ENCODE measurements at places on chromosomes 4 and X.

DNA sequence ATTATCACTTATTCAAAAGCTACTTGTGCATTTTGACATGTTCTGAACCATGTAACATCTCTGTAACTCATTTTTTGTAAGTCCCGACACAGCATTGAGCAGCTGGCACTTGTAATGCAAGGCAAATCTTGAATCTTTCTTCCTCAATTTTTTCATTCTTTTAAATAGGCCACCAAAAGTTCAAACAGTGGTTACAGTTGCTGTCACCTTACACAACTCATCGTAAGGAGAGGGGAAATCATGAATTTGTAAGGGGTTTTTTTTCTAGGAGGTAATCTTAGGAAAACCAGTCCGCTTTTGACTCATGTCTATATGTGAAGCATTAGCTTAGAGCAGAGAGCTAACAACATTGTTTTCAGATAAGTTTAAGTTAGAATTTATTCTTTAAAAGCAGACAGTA is 124.5 kb downstream of the PDLIM5 start:
- DNase-seq = no peak

GRCh38 chr4:70914631-70915030 is 12.5 kb downstream of the MOB1B start:
- DNase-seq = no peak

DNA sequence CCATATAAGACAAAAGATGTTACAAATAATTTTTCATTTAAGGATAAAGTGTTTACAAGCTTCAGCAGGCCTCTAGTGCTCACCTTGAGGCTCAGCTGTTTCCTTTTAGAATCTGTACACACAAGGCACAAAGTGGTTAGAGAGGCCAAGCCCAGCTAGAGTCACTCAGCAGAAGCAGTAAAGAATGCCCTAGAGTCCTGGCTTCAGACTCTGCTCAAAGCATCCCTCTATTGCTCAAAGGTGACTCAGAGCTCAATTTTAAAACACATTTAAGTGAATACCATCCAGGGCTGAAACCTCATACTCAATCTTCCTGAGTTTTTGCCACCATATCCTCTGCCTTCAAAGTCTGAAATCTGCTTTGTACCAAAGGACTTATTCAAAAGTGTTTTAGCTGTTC is 22.6 kb upstream of the PHF8 start:
- DNase-seq = no peak

DNA sequence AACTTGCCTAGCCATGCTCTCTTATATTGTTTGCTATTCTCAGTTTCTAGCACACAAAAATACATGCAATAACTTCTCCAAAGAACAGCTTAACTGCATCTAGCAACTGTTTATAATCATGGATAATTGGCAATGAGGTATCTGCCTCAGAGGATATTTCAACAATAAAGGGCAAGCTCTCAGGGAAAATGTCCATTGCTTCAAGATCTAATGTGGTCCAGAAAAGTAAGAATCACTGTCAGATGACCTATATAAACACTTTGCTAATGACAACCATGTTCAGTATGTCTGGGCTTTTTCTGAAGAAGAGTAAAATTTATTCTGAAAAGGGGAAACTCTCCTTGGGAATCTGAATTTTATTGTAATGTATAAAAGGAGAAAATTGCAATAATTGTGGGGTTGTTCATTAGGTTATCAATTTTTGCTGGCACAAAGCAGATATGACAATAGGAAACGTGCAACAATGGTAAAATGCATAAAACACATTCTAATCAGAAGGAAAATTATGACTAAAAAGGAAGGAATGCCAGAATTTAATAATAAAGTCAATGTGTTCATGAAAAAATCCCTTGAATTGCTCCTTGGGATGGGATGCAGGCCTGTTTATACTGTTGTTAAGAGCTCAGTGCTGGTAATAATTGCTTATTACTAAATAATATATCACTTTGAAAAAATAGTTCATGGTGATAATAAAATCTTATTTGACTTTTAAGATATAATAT is 90.3 kb downstream of the ANTXR2 start:
- no peak for DNase-seq

- DNase-seq = no peak
Measured at GRCh38 chr4:39320381-39321115, 45.6 kb downstream of the RFC1 start.

DNA sequence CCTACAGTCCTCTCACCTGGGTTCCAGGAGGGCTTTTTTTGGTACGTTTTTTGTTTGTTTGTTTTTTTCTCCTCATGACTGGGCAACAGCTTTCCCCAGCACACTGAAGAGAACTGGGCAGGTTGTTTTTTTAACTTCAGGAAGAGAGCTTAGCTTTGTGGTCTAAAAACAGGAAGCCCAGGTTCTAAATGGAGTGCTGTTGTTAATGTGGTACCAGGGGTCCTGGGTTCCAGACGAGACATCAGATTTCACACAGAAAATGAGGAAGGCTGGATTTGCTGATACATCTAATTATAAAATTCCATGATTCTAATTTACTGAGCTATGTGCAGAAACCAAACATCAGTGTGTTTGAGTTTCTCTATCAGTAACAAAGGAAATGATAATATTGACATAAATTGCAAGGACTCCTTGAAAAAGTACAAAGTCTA is 4.2 kb downstream of the MYOZ2 start:
- no peak for DNase-seq

DNA sequence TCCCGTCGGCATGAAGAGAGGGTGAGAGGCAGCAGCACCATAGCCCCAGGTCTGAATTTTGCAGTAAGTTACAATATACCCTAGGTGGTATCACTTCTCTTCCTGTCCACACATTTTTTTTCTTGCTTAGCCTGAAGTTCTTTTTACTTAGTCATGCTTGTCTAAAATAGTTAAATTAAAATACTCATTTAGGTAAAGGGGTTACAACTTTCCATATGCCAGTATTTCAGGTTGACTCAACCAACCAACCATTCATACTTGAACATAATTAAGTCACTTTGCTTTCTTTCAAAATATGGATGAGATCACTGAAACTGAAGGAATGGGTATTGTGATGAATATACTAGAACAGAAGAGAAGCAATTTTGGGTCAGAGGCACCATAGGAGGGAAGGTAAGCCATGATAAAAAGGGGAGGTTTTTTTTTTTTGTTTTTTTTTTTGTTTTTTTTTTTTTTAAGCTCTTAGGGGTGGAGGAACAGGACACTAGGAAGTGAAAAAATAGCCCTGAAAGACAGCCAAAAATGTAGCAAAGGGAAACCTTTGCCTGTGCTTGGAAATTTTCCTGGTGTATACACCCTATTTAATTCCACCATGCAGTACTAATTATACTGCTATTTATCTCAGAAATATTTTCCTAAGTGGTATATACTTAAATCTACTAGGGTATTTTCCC is 41.8 kb downstream of the RPS6KA3 start:
- DNase-seq = no peak

DNA sequence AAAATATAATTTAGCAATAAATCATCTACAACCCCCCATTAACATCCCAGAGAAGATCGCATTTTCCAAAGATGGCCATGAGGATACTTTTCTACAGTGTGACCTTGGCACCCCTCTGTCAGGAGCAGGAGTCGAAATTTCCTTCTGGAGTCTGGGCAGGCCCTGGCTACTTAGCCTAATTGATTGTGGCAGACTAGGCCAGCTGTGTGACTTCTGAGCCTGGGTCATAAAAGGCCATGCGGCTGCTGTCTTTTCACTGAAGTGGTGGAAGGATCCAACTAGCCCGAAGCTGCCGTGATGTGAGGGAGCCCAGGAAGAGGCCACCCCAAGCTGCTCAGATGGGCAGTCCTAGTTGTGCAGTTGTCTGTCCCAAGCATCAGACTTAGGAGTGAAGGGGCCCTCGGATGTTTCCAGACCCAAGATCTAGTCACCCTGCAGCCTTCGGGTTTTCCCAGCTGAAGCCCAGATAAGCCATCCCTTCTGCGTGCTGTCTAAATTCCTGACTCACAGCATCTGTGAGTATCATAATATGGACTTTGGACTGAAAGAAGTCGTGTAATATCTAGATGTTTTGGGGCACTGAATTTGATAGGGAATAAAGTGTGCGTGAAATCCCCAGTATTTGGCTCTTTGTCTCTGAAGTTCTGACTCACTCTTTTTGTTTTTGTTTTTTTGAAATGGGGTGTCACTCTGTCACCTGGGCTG is 21.0 kb downstream of the PDK3 start:
- no peak for DNase-seq

GRCh38 chr4:84631573-84631972 is 48.6 kb downstream of the CDS1 start:
- DNase-seq = no peak

DNA sequence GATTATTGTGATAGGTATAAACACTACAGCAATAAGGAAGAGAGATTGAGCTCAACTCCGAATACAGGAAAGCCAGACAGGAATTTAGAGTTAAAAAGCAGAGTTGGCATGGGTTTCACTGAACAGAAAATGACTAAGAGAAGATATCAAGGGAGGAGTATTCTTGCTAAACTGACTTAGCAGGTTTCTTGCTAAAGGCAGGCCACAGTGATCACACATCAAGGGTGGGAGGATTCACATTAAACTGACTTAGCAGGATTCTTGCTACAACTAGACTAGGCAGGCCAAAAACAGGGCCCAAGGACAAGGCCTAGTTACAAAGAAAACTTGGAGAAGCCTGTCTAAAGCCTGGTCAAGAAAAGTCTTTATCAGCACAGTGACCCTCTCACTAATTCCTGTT is 195.1 kb downstream of the MAGEB5 start:
- no peak for DNase-seq

GRCh38 chr4:84792366-84793301 is 173.9 kb downstream of the WDFY3 start:
- DNase-seq = no peak

DNA sequence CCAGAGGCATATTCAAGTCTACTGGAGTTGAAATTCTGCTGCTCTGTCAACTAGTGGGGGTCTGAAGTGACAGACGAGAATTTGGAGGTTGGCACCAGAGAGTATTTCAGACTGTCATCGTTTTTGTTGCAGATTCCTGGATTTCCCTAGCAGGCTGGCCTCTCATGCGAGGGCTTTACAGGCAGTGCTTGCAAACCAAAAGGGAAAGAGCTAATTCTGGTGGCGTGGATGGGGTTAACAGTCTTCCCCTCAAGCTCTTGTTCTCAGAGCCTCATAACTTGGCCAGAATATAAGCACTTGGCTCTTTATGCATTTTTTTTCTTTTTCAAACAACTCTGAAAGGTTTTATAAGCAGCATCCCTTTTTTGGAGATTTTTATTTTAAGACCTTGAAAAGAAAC is at the start of gene SPARCL1:
Gene SPARCL1, minus strand, starts transcription at position 190 of the 400 bp plus-strand sequence. CDS start 29,802 bp downstream, outside the sequence.
- no peak for DNase-seq

DNA sequence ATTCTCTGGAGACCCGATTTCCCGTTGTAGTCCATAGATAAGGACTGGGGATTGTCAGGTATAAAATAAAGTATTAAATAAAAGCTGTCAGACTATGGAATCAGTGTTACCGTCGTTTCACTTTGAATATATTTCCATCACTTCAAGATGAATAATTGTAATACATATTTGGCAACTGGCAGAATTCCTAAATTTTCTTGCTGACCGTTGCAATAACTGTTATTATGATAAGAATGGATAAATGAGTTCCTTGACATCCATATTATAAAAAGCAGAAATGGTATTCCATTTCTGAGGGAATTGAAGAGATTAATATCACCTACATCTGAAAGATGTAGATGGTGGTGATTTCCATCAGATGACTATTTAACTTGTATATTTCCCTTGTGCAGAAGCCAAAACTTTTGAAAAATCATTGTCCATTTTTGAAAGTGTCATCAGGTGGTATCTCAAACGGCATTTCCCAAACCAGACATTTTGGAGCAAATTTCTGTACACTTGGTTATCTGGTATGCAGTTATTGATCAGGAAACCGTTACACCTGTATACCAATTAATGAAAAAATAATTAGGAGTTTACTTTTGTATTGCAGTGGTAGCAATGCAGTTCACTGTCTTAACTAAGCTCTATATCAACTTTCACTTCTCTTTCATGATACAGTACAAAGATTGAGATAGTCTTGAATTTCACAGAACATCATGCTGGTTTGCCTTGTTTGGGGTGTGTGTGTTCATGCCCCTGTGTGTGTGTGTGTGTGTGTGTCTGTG is 878.5 kb downstream of the PCDH18 start:
- no peak for DNase-seq

DNA sequence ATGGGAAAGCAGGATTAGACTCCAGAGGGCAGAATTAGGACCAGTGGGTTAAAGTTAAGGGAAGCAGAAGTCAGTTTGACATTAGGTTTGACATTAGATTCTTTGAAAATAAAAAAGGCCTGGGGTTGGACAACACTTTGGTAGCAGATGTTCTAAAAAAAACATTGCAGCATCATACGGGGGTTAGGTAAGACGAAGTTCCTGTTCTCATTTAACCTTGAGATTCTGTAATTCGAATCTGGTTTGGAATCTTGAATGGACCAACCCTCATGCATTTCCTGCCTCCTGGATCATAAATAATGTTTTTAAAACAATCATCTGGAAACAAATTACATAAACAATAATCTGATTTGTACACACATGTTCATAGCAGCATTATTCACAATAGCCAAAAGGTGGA is 181.0 kb downstream of the SHROOM3 start:
- DNase-seq = no peak

GRCh38 chr4:159422626-159423025 is 319.7 kb downstream of the RAPGEF2 start:
- no peak for DNase-seq

GRCh38 chr4:120481756-120482155 is 415.1 kb upstream of the MAD2L1 start:
- no peak for DNase-seq

- DNase-seq = no peak
Measured at GRCh38 chr4:38980903-38981676, 51.1 kb downstream of the TMEM156 start.

DNA sequence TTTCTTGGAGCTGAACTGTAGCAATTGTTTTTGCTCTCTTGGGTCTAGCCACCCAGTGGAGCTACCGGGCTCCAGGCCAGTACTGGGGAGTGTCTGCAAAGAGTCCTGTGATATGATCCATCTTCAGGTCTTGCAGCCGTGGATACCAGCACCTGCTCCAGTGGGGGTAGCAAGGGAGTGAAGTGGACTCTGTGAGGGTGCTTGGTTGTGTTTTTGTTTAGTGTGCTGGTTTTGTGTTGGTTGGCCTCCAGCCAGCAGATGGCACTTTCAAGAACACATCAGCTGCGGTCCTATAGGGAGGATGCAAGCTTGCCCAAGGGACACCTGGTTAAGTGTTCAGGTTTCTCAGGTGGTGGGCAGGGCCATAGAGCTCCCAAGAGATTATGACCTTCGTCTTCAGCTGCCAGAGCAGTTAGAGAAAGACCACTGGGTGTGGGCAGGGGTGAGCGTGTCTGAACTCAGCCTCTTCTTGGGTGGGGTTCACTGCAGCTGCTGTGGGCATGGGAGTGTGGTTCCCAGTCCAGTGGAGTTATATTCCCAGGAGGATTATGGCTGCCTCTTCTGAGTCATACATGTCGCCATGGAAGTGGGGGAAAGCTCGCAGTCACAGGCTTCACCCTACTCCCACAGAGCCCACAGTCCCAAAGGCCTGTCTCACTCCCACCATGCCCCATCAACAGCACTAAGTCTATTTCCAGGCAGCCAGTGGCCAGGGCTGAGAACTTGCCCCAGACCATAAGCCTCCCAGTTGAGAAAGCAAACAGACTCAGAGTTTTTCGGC is 811.6 kb downstream of the GLUD2 start:
- DNase-seq = no peak

- no peak for DNase-seq
Measured at GRCh38 chrX:136347706-136348105, 46.9 kb downstream of the ADGRG4 start.

Measured in activated CD8-positive, alpha-beta memory T cell treated with anti-CD3 and anti-CD28 coated beads for 1 hour (primary cell).